ENCODE measurements at places on chromosomes 13 and 19.

GRCh38 chr13:39403106-39403505 lies 199.9 kb downstream of the LHFPL6 start:
- DNase-seq, result no peak

- no peak for DNase-seq
Observed at GRCh38 chr19:43820098-43820883, 6.8 kb upstream of the ZNF283 start.

GRCh38 chr13:33548069-33548468 lies 262.5 kb upstream of the STARD13 start:
- peak; percentile 11 for DNase-seq

- DNase-seq, result peak; percentile 52
Observed at GRCh38 chr13:43879755-43880181, at the start of gene LACC1. Gene LACC1, plus strand, starts transcription at chr13:43879904. Its CDS starts 1,082 bp downstream, at chr13:43880986.

GRCh38 chr19:7458675-7459074 lies 30.2 kb downstream of the PEX11G start:
- no peak for DNase-seq

DNA sequence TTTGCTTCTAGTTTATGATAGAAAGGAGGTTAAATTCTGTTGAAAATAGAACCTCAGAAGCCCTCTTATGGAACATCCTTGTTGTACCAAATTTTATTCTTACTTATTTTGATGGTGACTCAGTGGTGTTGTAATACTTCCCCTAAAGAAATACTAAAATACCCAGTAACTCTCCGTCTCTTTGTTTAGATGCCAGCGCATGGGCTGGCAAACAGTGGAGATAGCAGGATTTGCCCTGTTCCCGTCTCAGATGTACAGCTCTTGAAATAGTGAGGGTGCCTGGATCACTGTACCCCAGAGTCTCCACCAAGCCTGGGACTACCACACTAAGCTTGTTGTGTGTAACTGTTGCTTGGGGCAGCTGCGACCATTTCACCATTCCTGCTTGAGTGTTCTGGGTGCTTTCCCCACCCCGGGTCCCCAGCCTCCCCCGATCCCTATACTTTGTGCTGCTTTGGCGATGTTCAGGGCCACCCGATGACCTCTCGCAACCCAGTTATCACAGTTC lies 67.0 kb upstream of the TEX29 start:
- DNase-seq, result no peak

DNA sequence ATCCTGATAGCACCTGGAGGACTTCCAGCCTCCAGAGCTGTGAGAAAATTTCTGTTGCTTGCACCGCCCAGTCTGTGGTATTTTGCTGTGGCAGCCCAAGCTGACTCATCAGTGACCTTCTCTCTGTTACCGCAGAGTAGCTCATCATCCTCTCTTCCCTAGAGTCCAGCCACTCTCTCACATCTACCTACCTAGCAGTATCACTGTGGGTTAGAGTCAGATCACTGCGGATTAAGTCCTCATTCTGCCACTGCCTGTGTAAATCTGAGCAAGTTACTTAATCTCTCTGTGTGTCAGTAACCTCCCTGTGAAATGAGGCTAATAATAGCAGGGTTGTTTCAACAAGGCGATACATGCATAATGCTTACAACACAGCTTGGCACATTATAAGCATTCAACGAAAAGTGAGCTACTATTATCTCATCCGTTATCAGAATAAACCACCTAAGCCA lies 40.3 kb upstream of the USPL1 start:
- peak; percentile 92 for DNase-seq

- DNase-seq, result no peak
Observed at GRCh38 chr13:95250961-95251360, 50.3 kb downstream of the ABCC4 start.

GRCh38 chr13:33789066-33789606 lies 28.8 kb upstream of the RFC3 start:
- DNase-seq, result no peak

GRCh38 chr19:12669270-12670158 lies 2.9 kb downstream of the WDR83 start:
- peak; percentile 86 for DNase-seq
